ENCODE measurements at places on chromosomes 1 and 21.

- no peak for DNase-seq
Measured at GRCh38 chr1:235058695-235059094, 69.9 kb downstream of the TOMM20 start.

DNA sequence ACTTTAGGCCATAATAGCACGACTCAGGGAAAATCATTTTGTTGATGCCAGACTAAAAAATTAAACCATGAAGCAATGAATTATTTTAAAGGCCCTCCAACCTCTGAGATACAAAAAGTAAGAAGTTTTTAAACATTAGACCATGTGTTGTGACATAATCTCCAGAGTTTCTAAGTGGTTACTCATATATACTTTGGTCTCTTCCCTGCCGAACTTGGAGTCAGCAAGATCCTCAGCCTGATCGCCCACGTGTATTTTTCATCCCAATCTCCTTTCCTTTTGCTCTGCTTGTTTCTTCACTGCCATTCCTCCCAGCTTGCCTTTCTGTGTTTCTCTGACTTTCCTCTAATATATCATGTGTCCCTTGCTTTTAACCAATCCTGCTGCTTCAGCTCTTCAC lies 3.8 kb downstream of the ARV1 start:
- DNase-seq = no peak

GRCh38 chr1:39107341-39108290 lies 81.5 kb downstream of the NDUFS5 start:
- peak; percentile 63 for DNase-seq

GRCh38 chr1:17158961-17159360 lies 39.7 kb upstream of the PADI2 start:
- DNase-seq = no peak

GRCh38 chr21:46124926-46125845 lies 27.3 kb downstream of the COL6A2 start:
- no peak for DNase-seq

DNA sequence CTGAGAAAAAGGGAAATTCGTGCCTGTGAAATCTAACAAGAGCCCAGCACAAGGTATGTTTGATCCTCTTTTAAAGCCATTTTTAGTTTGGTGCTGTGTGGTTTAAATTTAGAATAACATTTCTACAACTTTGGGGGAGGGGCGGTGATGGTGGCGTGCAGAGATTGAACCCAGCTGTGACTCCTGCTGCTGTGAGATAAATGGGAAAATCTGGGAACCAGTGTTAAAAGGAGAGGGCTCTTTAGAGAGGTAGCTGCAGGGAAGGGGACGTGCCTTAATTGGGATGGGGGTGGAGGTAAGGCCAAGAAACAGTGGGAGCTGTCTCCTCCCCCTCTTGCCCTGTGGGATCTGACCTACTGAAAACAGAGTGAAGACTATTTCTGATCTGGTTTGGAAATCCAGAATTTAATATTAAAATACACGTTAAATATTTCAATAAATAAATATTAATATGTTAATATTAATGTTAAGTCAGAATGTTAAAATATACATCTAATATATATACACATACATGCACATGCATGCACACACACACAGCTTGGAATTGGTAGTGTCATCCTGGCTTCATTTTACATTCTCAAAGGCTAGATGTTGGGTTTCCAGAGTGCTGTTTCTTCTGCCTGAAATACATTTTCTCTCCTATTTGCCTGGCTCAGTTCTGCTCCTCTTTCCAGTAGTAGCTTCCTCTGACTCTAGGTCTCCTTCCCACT lies 30.1 kb upstream of the DNAJC6 start:
- DNase-seq = no peak

DNA sequence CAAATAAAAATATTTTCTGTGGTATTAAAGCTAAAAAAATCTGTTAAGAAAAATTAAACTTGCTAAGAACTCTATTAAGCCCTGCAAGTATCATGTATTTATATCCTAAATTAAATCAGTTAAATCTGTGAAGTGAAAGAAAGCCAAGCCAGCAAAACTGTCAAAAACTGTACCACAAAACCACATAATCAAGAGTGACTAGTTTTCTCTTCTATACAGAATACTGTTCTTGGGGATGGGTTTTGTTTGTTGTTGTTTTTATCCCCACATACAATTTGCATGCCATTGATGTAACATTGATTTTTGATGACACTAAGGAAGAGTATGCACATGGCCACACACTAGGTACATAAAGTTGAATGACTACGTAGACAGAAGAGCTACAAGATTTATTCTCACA lies 20.4 kb downstream of the DPH5 start:
- DNase-seq = no peak

GRCh38 chr1:117928881-117929342 lies 509 bp downstream of the GDAP2 start:
- DNase-seq = peak; percentile 50

Data from neuronal stem cell (in vitro differentiated cells).